Stimulated activated CD8-positive, alpha-beta memory T cell treated with anti-CD3 and anti-CD28 coated beads, Interleukin-4, amount 100 ng/mL, for 48 hours (primary cell): ENCODE measurements at places on chromosomes 13 and 19.
A peak's percentile ranks its signal among the peaks of the same experiment; 100 is the strongest.

- DNase-seq, result no peak
Measured at GRCh38 chr13:20565115-20565736, 1.7 kb upstream of the IFT88 start.

- DNase-seq, result no peak
Measured at GRCh38 chr13:26308836-26309235, 54.9 kb downstream of the CDK8 start.

- no peak for DNase-seq
Measured at GRCh38 chr19:14055396-14055795, 6.5 kb downstream of the PALM3 start.

- no peak for DNase-seq
Measured at GRCh38 chr13:76873445-76873844, 12.8 kb downstream of the KCTD12 start.

GRCh38 chr19:4428326-4428975, 26.0 kb downstream of the CHAF1A start:
- DNase-seq, result no peak

- no peak for DNase-seq
Measured at GRCh38 chr13:48072304-48072703, 22.6 kb downstream of the MED4 start.

- no peak for DNase-seq
Measured at GRCh38 chr13:111202745-111203144, 87.6 kb downstream of the ARHGEF7 start.

DNA sequence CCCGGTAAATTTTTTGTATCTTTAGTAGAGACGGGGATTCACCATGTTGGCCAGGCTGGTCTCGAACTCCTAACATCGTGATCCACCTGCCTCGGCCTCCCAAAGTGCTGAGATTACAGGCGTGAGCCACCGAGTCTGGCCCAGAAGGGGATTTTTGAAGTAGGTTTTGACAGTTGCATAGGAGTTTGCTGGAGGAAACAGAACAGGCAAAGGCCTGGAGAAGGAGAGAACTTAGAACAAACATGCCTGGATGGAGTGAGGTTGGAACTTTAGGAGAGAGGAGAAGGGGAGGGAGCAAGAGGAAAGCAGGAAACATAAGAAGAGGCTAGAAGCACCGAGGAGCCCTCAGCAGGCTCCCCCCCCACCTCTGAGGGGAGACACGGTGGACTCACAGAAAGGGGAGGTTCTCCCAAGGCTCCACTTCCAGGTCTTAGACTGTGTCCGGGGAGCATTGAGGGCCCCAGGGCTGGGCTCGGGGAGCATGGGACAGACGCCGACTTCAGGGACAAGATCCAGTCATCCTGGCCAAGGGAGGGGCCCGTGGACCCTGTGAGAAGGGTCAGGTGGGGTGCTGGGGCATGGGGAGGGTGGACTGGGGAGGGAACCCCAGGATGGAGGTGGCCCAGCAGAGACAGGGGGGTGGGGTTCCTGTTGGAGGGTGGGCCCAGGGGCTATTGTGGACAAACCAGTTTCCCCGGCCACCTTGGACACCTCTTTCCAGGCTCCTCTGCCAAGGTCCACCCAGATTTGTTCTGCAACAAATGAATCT, 1.8 kb upstream of the FBN3 start:
- DNase-seq, result no peak

DNA sequence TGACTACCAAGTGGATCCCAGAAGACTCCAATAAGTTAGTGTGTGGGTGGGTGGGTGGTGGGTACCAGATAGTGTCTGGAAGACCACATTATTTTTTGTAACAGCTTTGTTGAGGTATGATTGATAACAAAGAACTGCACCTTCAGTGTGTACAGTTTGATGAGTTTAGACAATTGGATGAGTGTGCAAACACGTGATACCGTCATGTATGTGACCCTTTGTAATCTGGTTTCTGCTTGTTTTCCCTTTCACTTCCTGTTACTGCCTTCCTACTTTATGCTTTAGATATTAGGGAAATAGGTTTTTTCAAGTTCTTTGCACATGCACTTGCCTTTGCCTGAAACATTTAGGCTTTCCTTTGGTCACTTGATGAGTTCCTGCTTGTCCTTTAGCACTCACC, 8.5 kb downstream of the RPL21 start:
- DNase-seq, result no peak

GRCh38 chr13:102977471-102977870, 88.7 kb downstream of the SLC10A2 start:
- no peak for DNase-seq

DNA sequence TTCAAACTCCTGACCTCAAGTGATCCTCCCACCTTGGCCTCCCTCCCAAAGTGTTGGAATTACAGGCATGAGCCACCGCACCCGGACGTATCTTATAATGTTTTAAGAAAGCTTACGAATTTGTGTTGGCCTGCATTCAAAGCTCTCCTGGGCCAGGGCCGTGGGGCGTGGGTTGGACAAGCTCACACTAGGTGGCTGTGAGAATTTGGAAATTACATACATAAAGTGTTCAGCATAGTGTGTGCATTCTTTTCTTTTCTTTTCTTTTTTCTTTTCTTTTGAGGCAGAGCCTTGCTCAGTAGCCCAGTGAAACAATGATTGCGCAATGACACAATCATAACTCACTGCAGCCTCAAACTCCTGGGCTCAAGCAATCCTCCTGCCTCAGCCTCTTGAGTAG, 2.6 kb downstream of the ZSWIM4 start:
- DNase-seq, result no peak

DNA sequence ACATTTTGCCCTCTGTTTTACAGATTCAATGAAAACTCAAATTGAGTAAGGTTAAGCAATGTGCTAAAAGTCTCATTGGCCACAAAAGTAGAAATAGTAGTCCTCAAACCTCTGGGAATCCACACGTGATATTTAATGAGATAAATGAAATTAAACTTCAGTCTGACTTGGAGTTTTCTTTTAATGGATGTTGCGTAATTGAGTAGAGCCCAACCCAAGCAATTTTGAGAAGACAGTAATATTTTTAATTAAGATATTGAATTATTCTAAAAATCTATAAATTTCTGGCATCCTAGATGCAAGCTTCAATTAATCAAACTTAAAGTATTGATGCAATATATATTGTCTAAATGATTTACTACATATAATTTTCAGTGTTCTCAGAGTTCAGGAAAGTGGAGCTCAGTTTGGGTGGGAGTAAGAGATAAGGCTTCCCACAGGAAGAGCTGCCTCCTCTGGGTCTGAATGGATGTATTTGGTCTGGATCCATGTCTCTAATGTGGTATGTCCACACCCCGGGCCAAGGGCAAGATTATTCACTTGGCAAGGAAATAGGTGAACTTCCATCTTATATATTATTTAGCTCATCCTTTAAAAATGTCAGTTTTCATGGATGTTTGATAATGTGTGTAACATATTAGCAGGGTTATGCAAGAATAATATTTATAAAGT, 6.9 kb downstream of the MBNL2 start:
- DNase-seq, result no peak

- no peak for DNase-seq
Measured at GRCh38 chr19:31013384-31014020, 335.7 kb downstream of the TSHZ3 start.

GRCh38 chr13:110855363-110855762, 59.5 kb downstream of the ANKRD10 start:
- no peak for DNase-seq

DNA sequence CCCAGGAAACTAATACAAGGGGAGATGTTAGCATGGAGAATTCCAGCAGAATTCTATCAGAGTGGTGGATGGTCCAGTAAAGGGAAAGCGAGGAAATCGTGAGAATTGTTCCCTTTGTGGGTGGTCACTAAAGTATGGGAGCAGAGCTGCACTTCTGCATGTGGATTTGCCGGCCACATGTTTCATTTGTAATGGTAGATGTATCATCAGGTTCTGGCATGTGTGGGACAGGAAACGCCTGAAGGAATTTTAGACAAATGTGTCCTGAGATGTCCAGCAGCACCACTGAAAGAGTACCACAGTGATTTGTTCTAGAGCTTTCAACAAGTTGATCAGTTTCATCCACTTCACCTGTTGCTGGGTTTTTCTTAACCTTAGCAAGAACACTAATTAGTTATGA, 308.4 kb downstream of the SHISA2 start:
- DNase-seq, result no peak

DNA sequence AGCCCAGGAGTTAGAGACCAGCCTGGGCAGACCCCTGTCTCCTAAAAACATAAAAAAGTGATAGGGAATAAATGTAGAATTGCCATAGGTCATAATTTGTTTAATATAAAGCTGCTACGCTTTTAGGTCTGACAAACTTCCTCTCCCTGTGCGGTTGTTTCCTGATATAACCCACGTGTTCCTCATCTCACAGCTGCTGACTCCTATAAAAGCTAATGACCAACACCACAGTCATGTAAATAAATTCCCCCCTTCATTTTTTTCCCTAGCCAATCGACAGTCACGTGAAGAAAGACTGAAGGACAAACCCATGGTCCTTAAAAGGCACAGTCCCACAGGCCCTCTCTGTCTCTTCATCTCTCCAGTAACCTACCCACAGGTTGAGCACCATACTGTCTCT, 27.5 kb downstream of the ZNF266 start:
- DNase-seq, result no peak

GRCh38 chr19:17358395-17358794, 18.7 kb downstream of the PLVAP start:
- DNase-seq, result no peak

GRCh38 chr19:53813996-53814395, 10.1 kb downstream of the NLRP12 start:
- no peak for DNase-seq

DNA sequence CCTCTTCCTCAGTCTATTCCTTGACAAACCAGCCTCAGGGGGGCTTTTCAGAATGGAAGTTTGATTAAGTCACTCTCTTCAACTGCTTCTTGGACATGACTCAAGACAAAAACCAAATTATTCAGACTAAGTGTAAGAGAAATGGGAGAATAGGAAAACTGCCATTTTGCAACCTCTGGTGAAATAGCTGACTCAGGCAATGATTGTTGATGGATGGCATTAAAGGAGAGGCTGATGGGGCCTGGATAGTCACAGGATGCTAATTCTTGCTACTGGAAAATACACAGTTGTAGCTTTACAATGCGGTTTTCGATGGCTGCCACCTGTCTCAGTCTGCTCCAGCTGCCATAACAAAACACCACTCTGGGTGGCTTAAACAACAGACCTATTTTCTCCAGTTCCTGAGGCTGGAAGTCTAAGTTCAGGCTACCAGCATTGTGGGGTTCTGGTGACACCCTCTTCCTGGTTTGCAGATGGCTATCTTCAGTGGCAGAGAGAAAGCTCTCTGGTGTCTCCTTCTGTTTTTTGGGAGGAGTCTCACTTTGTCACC, 6.1 kb downstream of the NOSIP start:
- no peak for DNase-seq

- DNase-seq, result peak; percentile 58
Measured at GRCh38 chr19:45402298-45403061, 2.4 kb downstream of the PPP1R13L start.

GRCh38 chr13:20291675-20292074, 59.6 kb upstream of the GJB6 start:
- no peak for DNase-seq

DNA sequence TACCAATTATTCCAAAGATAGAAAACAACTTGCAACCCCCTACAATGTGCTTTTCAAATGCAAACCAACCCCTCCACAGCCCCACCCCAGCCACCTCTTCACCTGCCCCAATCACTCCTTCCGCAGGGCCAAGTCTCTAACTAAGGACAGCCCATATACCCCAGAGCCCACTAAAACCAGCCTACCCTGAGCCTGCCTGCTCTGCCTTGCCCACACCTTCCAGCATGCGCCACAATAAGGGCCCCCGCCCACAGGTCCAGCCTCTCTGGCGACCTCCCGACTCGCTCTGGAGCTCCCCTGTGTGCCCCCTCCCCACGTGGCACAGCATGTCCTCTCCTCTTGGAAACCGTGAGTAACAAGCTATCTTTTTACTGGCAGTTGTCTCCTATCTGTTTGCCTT, 42.8 kb upstream of the MEDAG start:
- DNase-seq, result no peak

DNA sequence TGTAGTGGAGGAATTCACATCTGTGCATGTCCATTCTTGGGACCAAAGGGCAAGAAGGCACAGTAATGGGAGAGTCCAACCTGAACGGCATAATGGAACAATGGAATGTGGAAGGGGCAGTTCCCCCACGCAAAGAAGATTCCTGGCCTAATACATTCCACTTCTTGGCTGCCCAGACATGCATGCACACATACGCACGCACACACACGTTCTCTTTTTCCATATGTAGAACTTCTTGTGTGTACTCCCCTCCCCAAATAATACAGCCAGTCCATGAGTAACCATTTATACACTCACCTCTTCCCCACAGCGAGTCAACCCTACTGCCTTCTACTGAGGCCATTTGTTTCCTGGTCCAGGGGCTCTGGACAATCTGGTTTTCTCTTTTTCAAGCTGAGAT, 6.0 kb upstream of the STK24 start:
- DNase-seq, result no peak

DNA sequence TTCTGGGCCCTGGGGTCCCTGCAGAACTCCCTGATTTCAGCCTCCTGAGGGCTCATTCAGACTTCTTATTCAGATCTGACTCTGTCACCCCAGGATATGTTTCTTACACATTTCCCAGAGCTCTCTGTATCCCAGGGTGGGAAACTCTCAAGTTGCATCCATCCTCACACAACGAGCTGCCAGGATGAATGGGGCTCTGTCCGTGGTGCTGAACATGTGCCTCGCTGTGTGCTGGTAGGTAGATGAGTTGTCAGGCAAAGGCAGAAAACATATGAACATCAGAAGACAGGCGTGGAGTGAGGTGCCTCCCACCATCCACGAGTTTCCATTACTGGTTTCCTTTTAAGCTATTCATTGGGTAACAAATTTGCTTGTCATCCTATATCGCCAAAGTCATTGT, 11.4 kb upstream of the IGFL1 start:
- peak; percentile 62 for DNase-seq

GRCh38 chr19:52648336-52649016, 10.3 kb upstream of the ZNF83 start:
- no peak for DNase-seq

- DNase-seq, result no peak
Measured at GRCh38 chr19:15213715-15214381, 13.1 kb upstream of the NOTCH3 start.

- DNase-seq, result peak; percentile 82
Measured at GRCh38 chr19:10104665-10105508, 1.3 kb upstream of the PPAN start.

GRCh38 chr19:23823952-23824389, 65.3 kb upstream of the ZNF681 start:
- DNase-seq, result peak; percentile 28

DNA sequence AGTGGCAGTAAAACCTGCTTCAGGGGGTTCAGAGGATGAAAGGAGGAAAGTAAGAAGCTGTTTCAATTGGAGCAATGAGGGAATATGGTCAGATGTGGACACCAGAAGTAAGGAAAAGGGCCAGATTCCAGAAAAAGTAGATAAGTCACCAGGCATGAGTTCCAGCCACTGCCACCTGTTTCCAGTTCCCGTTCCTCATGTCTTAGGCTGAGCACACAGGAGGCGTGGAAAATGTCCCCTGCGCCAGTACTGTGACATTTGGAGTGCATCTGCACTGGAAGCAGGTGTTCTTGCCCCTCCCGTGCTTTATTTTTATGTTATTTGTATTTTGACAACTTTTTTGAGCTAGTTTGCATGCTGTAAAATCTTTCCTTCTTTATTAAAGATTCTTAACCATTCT, 25.3 kb downstream of the LMO7 start:
- no peak for DNase-seq
